Stimulated activated CD4-positive, alpha-beta T cell treated with anti-CD3 and anti-CD28 coated beads, Interleukin-1b, Interleukin-23, amount 100 ng/mL, for 4 hours (primary cell): ENCODE measurements at places on chromosomes 6 and 20.

DNA sequence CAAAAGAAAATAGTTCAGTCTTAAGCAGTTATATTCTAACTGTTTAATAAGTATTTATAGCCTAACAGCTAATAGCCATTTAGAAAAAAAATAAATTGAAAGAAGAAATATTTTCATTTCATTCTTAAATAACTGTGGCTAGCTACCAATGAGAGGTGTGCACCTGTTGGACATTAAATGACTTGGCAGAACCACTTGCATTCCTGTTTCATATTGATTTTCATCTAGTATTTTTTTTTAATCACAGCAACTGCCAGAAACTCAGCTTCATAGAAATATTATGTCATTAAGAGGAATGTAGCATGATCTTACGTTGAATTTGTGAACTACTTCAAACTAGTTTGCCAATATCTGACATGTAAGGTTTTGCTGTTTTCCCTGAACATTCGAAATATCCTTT lies 10.1 kb downstream of the NAA20 start:
- no peak for DNase-seq

DNA sequence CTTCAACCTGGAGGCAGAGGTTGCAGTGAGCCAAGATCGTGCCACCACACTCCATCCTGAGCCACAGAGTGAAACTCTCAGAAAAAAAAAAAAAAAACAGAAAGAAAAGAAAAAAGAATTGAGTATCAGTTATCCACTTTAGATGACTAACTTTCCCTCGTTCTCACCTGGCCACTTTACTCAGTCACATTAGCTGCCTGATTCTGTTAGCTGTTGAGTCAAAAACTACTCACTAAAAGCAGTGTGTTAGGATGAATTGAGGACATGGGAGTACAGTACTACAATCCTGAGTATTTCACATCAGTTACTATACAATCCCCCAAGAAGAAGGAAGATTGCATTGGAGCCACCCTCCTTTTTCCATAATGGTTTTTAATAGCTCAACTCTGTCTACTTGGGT lies 114.6 kb downstream of the ADAT2 start:
- DNase-seq, result no peak

GRCh38 chr20:43043887-43044286 lies 145.8 kb downstream of the PTPRT start:
- no peak for DNase-seq

DNA sequence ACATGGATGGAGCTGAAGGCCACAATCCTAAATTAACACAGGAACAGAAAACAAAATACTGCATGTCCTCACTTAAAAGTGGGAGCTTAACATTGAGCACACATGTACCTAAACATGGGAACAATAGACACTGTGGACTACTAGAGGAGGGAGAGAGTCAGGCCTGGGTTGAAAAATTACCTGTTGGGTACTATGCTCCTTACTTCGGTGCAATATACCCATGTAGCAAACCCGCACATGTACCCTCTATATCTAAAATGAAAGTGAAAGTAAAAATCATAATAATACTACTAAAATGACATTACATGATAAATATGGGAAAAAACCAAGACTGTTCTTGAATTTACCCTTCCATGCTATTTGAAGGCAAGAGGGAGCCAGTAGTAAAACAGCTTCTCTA lies 1273.8 kb upstream of the ADGRB3 start:
- no peak for DNase-seq

- DNase-seq, result no peak
These were observed 147.1 kb downstream of the PRL start for GRCh38 chr6:22149501-22150367.

DNA sequence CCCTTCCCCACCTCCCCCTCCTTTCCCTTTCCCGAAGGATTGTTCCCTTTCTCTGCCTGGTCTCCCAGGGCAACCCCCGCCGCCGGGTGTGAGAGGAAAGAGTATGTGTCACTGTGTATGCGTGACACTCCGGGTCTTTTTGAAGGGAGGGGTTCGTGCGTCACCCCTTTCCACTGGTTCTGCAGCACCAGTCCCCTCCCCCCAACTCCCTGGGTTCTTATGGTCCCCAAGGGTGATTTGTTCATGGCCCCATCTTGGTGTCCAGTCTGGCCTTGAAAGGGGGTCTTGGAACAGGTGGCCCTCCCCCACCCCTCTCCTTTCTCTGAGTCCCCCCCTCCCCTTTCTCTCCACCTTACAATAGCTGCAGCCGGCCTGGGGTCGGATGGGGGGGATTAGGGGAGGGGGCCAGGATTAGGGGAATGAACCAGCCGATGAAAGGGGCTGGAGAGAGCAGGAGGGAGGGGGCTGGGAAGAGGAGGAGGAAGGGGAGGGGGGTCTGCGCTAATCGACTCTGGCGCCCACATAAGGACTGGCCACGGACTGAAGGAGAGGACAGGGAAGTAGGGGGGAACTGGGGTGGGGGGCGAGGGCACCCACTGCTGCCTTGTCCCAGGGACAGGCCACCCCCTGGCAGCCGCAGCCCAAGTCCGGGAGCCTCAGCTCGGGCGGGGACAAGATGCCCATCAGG lies 1.3 kb upstream of the RING1 start:
- no peak for DNase-seq

GRCh38 chr20:44714701-44715498 lies at the start of gene CCN5:
TSS of gene CCN5 (plus strand) at chr20:44715369. CDS start at chr20:44715391, 22 bp downstream.
- DNase-seq, result no peak
